Stomach (tissue), 19 donors: ENCODE measurements at places on chromosomes 3 and 15. TPM values are rescaled to one million over a fixed set of nuclear protein-coding genes. Genes with fewer than 3 reads are reported as not detected.

Gene MRAS
- total RNA-seq, result 11.0 TPM

Gene MESP2
- total RNA-seq, result not detected

Gene IL5RA
- total RNA-seq, result under 0.01 TPM

Gene UROC1
- not detected for total RNA-seq

Gene UBAP1L
- 1.8 TPM for total RNA-seq

- no peak overlapping the region for H3K4me3 ChIP-seq
- no peaks in the 10 kb centered on the region for H3K4me1 ChIP-seq
- DNase-seq, result no peak
- peaks cover 34% of the 10 kb centered on the region for H3K36me3 ChIP-seq
These were observed 34.7 kb downstream of the NUSAP1 start for GRCh38 chr15:41367418-41367817.

- H3K27ac ChIP-seq, result no peak overlapping the region
- no peak overlapping the region for H3K4me3 ChIP-seq
- H3K27me3 ChIP-seq, result no peaks in the 10 kb centered on the region
- no peak for DNase-seq
- no peaks in the 10 kb centered on the region for H3K36me3 ChIP-seq
These were observed 66.2 kb upstream of the CGNL1 start for GRCh38 chr15:57309856-57310760.

GRCh38 chr3:15339786-15340215, 7.4 kb upstream of the SH3BP5 start:
- DNase-seq, result no peak
- no peaks in the 10 kb centered on the region for H3K27me3 ChIP-seq
- H3K4me1 ChIP-seq, result peaks cover 7% of the 10 kb centered on the region

GRCh38 chr3:153182501-153183293, 20.7 kb downstream of the RAP2B start:
- no peaks in the 10 kb centered on the region for H3K36me3 ChIP-seq
- H3K27me3 ChIP-seq, result no peaks in the 10 kb centered on the region
- no peaks in the 10 kb centered on the region for H3K4me1 ChIP-seq

DNA sequence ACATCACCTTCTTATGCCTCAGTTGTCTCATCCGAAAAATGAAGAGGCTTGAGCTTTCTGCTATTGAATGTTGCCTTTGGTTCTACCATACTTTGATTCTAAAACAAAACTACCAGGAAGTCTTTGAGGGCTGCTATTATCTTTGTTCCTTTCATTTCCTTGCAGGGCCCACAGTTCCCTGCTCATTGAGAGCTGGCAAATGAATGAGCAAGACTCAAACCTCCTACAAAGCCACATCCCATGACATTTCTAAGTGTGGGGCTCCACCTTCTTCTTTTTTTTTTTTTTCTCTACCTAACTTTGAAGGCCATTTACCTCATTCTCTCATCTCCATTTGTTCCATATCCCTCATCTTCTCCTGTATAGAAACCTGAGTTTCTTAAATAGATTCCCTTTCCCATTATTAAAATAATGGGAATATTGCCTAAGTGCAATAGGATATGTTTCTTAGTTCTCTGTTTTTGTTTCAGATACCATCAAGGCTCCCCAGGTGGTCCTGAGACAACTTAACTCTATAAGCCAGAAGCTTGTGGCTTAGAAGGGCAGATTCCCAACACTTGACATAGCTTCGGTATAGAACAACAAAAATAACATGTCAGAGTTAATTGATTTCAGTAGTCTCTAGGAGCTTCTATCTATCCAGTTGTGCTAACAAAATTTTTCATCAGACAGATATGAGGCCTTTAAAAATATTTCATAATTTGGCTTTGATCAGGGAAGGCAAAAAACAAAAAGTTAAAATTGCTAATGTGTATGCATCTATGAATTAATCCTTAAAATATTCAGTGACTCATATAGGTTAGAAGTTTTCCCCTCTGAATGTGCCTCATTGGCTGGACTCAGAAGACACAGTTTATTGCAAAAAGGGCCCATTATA, 951.6 kb downstream of the TUSC7 start:
- no peak for DNase-seq
- no peak overlapping the region for H3K27ac ChIP-seq
- no peaks in the 10 kb centered on the region for H3K4me1 ChIP-seq
- H3K36me3 ChIP-seq, result no peaks in the 10 kb centered on the region

- no peak overlapping the region for H3K27ac ChIP-seq
- H3K36me3 ChIP-seq, result no peaks in the 10 kb centered on the region
- no peaks in the 10 kb centered on the region for H3K4me1 ChIP-seq
- no peak overlapping the region for H3K4me3 ChIP-seq
- DNase-seq, result no peak
These were observed 8.4 kb downstream of the MED12L start for GRCh38 chr3:151093905-151094304.

- no peaks in the 10 kb centered on the region for H3K4me1 ChIP-seq
- no peaks in the 10 kb centered on the region for H3K27me3 ChIP-seq
- H3K36me3 ChIP-seq, result no peaks in the 10 kb centered on the region
- no peak overlapping the region for H3K4me3 ChIP-seq
These were observed 73.7 kb upstream of the ZPLD1 start for GRCh38 chr3:102361101-102361500.

- H3K27ac ChIP-seq, result no peak overlapping the region
- no peaks in the 10 kb centered on the region for H3K4me1 ChIP-seq
- H3K27me3 ChIP-seq, result no peaks in the 10 kb centered on the region
- DNase-seq, result no peak
These were observed 162.8 kb downstream of the SMAD6 start for GRCh38 chr15:66864871-66865281.

DNA sequence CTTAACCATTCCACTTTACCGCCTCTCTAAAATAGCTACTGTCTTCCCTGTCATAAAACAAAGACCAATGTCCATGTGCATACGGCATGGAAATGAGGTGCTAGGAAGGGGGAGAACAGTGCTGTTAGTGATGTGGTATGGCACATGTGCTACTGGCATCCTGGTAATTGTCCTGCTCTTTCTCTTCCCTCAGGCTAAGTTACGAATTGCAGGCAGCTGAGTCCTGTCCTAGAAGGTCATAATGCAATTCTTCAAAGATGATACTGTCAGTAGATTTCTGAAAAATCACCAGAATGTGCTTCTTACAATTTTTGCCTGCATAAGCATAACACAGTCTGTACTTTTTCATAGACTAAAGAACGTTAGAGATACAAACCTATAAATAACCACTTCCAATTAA, 216.8 kb downstream of the RSL24D1 start:
- no peak overlapping the region for H3K27ac ChIP-seq
- no peak for DNase-seq
- H3K4me3 ChIP-seq, result no peak overlapping the region
- H3K27me3 ChIP-seq, result no peaks in the 10 kb centered on the region

- DNase-seq, result no peak
- H3K4me1 ChIP-seq, result no peaks in the 10 kb centered on the region
- H3K4me3 ChIP-seq, result no peak overlapping the region
- no peaks in the 10 kb centered on the region for H3K36me3 ChIP-seq
These were observed 38.9 kb downstream of the TOPAZ1 start for GRCh38 chr3:44280631-44281030.

DNA sequence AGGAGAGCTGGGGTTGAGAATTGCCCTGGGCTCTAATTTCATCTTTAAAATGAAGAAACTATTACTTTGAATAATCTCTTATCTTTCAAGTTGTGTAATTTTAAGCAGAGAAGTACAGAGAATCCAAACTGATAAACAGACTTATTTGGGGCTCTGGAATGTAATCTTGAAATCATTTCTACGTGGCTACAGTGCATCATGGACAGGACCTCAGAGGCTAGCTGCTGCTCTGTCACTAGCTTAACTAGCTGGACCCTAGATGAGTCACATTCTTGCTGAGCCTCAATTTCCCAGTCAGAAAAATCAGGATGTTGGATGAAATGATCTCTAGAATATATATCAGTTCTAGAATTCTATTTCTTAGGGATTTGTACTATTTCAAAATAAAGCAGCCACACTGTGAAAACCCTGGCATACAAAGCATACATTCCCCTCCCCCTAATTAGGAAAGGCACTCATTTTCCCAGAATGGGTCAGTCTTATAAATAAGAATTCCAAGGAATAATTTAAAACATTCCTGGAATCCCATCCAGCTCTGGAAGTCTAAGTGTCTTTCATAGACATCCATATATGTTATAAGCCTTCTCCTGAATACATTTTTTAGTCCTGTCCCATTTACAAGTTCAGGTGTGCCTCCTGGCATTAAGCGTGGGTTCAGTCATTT, 47.2 kb downstream of the RASGRP1 start:
- H3K4me3 ChIP-seq, result no peak overlapping the region
- no peaks in the 10 kb centered on the region for H3K36me3 ChIP-seq
- H3K27ac ChIP-seq, result no peak overlapping the region

- H3K4me1 ChIP-seq, result no peaks in the 10 kb centered on the region
- DNase-seq, result no peak
- H3K4me3 ChIP-seq, result no peak overlapping the region
- no peaks in the 10 kb centered on the region for H3K36me3 ChIP-seq
- H3K27ac ChIP-seq, result no peak overlapping the region
These were observed 62.1 kb upstream of the SPRED1 start for GRCh38 chr15:38190501-38190900.

GRCh38 chr3:189232790-189233189, 61.0 kb downstream of the TPRG1 start:
- no peaks in the 10 kb centered on the region for H3K27me3 ChIP-seq
- no peak overlapping the region for H3K27ac ChIP-seq
- no peaks in the 10 kb centered on the region for H3K4me1 ChIP-seq

DNA sequence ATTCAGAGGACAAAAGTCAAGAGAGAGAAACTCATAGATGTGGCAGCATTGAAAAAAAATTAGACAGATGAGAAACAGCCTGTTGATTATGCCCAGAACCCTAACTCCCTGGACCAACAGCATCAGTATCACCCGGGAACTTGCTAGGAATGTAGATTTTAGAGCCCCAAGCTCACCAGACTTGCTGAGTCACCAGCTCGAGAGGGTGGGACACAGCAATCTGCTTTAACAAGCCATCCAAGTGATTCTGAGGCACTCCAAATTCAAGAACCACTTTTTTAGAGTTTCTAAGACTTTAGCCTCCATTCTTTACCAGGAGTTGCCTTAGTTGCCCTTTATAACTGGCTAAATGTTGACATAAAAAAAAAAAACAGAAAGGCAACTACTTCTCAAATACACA, 70.9 kb downstream of the CGGBP1 start:
- H3K27ac ChIP-seq, result no peak overlapping the region
- H3K4me1 ChIP-seq, result no peaks in the 10 kb centered on the region
- no peak overlapping the region for H3K4me3 ChIP-seq
- no peak for DNase-seq
- H3K27me3 ChIP-seq, result no peaks in the 10 kb centered on the region

DNA sequence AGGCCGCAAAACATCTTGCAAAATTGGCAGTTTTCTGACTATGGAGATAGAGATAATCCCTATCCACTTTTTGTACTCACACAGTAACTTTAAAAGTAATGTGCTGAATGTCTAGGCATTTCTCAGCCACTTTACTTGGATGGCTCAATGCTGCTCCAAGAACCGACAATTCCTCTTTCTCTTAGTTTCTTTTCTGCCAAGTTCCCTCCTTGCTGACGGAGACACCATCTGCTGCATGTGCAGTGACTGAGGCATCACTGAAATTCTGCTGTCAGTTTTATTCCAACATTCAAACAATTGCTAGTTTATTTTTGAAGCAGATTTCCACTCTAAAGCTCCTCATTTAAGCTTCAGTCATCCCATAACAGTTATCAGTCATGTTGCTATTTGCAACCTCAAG, 116.0 kb upstream of the RBMS3 start:
- no peak overlapping the region for H3K27ac ChIP-seq
- no peak for DNase-seq
- no peaks in the 10 kb centered on the region for H3K4me1 ChIP-seq
- H3K27me3 ChIP-seq, result no peaks in the 10 kb centered on the region
- no peaks in the 10 kb centered on the region for H3K36me3 ChIP-seq
- H3K4me3 ChIP-seq, result no peak overlapping the region

- H3K4me3 ChIP-seq, result no peak overlapping the region
- H3K27ac ChIP-seq, result peak overlapping the region; percentile 53
- peaks cover 9% of the 10 kb centered on the region for H3K27me3 ChIP-seq
- H3K4me1 ChIP-seq, result peaks cover 28% of the 10 kb centered on the region
These were observed 9.4 kb upstream of the MESP1 start for GRCh38 chr15:89760303-89761008.

DNA sequence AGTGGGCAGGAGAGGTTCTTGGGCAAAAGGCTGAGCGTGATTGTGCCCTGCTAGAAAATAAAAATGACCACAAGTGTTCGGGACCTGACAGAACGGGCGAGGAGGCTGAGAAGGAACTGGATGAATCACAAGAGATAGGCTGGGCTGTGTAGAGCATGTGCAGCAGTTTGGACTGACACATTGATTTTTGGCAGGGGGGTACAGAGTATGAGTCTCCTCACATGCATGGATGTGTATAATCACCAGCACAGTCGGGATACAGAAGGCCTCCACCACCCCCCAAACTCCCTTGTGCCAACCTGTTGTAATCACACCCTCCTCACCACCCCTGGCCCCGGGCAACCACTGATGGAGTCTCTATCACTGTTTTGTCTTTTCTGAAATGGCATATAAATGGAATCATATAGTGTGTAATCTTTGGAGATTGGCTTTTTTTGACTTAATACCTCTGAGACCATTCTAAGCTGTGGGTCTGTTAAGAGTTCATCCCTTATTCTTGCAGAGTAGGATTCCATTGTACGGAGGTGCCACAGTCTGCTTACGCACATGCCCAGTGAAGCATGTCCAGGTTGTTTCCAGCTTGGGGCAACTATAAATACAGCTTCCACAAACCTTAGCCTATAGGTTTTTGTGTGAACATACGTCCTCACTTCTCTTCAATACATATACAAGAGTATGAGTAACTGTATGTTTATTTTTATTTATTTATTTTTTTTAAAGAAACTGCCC, 438.8 kb downstream of the FOXP1 start:
- H3K4me3 ChIP-seq, result no peak overlapping the region
- H3K4me1 ChIP-seq, result peaks cover 14% of the 10 kb centered on the region
- H3K27me3 ChIP-seq, result no peaks in the 10 kb centered on the region
- H3K27ac ChIP-seq, result peak overlapping the region; percentile 80

- H3K27me3 ChIP-seq, result no peaks in the 10 kb centered on the region
- H3K27ac ChIP-seq, result no peak overlapping the region
- H3K4me3 ChIP-seq, result no peak overlapping the region
- peaks cover 8% of the 10 kb centered on the region for H3K4me1 ChIP-seq
- no peak for DNase-seq
These were observed 93.6 kb downstream of the SCN11A start for GRCh38 chr3:38958026-38958720.

DNA sequence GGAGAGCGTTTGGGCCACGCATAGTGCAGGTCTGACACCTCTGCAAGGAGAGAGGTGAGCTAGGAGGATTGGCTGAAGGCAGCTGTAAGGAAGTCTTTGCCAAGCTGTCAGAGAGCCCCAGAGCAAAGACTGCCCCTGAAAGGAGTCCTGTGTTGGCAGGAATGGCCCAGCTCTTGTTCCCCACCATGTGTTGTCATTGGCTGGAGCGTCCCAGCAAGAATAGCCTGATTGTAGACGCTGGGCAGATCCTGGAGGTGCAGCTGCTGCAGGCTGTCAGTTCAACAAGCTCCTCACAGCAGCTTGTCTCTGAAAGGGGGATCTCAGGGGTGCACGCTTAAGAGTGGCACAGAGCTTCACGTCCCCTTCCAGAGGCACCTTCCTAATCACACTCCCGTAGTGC, 237.6 kb downstream of the FEZF2 start:
- H3K27me3 ChIP-seq, result no peaks in the 10 kb centered on the region
- no peak for DNase-seq
- no peak overlapping the region for H3K27ac ChIP-seq
- peaks cover 6% of the 10 kb centered on the region for H3K4me1 ChIP-seq
- H3K4me3 ChIP-seq, result no peak overlapping the region
